ENCODE measurements at places on chromosomes 4 and X.

GRCh38 chr4:16161851-16162408 lies 64.3 kb downstream of the TAPT1 start:
- DNase-seq = no peak

DNA sequence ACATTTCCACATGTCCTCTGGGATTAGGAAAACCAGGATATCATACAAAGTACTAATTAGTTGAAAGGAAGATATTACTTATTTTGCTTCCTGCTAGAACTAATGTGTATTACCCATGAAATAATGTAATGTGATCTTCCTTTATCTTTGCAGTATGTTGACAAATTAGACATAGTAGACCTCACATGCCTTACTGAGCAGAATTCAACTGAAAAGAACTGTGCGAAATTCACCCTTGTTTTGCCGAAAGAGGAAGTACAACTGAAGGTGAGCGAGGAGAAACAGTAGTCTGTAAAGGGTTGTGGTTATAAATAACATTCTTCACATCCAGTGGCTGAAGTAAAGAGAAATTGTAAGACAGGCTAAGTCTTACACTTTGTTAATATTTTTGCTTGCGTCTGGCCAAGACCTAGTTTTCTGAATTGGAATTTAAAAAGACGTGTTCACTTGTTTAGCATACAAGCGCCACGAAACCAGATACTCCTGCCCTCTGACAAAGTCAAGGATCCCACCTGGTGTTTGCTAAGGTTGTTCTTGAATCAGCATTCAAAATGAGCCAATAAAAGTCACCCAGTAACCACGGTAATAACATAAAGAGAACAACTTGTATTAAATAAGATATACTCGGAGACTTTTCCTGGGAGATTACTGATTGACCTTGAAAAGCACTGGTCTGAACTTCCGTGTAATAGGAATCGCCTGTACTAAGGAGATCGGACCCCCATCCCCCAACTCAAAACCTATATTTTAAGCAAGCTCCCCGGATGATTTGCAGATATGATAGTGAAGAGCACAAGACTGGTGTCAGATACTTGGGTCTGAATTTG lies 16.9 kb downstream of the STAP1 start:
- DNase-seq = no peak

DNA sequence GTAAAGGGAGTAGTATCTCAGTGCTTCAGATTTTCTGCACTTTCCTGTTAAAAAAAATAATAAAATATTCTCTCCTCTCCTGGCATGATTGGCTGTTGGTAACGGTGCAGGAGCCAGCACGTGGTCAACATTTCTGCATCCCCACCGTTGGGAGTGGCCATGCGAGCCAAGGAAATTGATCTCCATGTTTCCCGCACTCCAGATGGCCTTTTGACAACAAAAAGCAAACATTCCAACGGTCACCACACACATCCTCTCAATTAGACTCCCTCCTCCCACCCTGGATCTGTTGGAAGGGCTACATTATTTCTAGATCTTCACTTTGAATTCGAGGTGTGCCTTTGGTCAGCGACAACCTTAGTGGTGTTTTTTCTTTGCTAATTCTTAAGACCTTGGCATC lies 45.0 kb downstream of the STK32B start:
- no peak for DNase-seq

DNA sequence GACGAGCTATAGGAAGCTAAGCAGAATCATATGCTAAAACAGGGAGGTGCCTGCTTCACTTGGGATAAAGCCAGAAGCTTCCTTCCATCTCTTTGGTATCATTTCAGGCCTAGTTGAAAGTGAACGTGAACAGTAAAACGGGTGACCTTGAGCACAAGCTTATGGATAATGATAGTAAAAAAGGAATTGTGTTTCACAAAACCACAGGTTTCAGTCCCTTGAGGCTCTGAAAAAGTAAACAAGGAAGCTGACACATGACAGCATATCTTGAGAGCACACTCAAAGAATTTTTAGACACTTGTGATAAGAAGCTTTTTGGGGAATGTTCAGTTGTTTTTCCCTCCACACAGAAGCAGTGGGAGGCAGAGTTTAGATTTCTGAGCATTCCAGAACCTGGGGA lies 286.1 kb downstream of the DCHS2 start:
- DNase-seq = no peak

Data from stimulated activated CD8-positive, alpha-beta memory T cell treated with anti-CD3 and anti-CD28 coated beads, Interleukin-12 subunit alpha, Interleukin-12 subunit beta, amount 100 ng/mL, for 1 hour (primary cell).